ENCODE measurements at places on chromosomes 12 and 14.

DNA sequence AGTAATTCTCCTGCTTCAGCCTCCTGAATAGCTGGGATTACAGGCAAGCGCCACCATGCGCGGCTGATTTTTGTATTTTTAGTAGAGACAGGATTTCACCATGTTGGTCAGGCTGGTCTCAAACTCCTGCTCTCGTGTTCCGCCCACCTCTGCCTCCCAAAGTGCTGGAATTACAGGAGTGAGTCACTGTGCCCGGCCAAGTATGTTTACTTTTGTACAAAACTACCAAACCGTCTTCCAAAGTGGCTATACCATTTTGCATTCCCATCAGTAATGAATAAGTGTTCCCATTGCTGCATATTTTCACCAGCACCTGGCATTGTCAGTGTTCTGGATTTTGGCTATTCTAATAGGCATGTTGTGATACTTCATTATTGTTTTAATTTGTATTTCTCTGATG lies 8.4 kb upstream of the KRT6A start:
- no peak for DNase-seq

GRCh38 chr14:30756594-30756993 lies 117.8 kb upstream of the COCH start:
- no peak for DNase-seq

- DNase-seq = no peak
Measured at GRCh38 chr14:70881549-70882177, 25.6 kb upstream of the PCNX1 start.

GRCh38 chr14:70871863-70872677 lies 35.2 kb upstream of the PCNX1 start:
- no peak for DNase-seq

- DNase-seq = peak; percentile 96
Measured at GRCh38 chr12:58313091-58313855, 371.9 kb downstream of the ATP23 start.

GRCh38 chr12:111384596-111384995 lies 15.7 kb upstream of the PHETA1 start:
- no peak for DNase-seq

- DNase-seq = no peak
Measured at GRCh38 chr14:27886256-27886655, 880.3 kb upstream of the FOXG1 start.

DNA sequence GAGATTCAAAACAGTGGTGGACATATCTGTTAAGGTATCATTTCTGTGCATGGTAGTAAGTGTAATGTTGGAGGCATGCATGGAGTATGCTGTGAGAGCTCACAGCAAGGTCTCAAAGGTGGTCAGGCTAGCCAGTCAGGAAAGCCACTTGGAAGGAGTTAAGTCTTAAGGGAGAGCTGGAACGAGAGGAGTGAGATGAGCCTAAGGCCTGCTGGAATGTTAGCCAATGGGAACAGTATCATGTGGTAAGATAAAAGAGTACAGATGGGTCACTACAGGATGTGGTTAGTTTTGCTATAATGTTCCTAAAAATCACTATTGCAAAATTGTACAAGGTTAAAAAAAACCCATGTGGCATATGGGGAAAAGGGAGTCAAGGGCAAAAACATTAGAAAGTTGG lies 311.7 kb upstream of the E2F7 start:
- DNase-seq = peak; percentile 53

DNA sequence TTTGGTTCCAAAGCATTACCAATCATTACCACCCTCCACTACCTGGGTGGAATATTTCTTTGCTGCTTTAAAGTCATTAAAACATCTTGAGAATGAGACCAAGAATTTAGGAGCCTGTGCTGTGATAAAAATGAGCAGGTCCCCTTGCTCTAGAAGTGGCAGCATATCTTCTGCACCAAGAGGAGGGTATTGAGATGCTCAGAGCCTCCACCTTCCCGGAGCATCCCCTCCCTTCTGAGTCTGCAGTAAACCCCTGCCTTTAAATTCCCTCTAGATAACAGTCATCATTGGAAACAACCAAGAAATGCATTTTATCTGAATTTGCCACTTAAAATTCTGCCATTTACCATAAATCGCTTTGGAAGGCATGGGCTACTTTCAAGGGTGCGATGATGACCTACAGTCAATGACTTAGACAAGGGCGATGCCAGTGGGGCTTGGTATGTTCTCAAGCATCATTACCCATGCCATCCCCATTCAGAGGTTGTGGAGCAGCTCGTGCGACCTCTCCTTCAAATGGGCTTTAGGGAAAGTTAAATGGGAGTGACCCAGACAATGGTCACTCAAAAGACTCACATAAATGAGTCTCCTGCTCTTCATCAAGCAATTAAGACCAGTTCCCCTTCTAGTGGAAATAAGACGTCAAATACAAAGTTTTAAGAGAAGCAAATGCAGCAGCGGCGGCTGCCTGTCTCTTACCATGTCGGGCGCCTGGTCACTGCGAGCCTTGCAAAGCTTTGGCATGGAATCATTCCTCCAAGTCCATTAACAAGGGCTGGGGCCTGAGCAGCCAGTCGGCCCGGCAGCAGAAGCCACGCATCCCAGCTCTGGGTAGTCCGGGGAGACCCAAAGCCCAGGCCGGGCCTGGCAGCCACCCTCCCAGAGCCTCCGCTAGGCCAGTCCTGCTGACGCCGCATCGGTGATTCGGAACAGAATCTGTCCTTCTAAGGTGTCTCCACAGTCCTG lies 334.5 kb downstream of the TMEM121 start:
- DNase-seq = no peak

- DNase-seq = no peak
Measured at GRCh38 chr14:54219261-54220070, 177.3 kb upstream of the CDKN3 start.

DNA sequence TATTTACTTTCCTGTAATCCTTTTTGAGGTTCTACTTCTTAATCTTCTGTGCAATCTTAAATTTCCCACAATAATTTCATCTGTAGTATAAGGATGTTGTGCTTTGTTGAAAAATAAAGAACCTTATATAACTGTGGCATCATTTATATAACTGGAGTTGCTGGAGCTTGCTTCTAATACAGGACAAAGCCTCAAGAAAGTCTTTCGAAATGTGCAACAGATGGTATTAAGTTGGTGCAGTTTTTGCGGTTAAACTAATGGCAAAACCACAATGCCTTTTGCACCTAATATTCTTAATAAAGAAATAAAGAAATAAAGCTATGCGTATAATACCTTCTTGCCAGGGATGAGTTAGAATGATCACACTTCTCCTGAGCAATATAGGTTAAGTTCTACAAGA lies 180.0 kb downstream of the KITLG start:
- no peak for DNase-seq

GRCh38 chr12:22409377-22410164 lies 75.1 kb upstream of the ST8SIA1 start:
- no peak for DNase-seq

DNA sequence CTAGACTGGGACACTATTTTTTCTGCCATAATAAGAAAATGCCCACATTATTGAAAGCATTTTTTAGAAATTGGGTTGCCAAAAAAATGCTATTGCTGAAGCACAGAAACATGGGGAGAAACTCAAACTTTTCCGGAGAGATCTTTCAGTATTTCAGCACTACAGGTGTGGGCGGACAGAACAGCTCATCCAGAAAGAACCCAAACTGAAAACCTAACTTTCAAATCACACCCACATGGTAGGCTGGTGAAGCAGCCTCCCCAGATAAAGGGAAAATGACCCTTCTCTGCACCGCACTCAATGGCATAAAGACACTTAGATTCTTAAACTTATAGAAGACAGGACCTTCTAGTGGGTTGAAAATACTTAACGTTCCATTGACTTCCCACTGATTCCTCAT lies 62.3 kb upstream of the TMPO start:
- no peak for DNase-seq

GRCh38 chr14:69870613-69871012 lies 8.6 kb upstream of the SMOC1 start:
- DNase-seq = no peak

GRCh38 chr12:111840807-111841206 lies 1.2 kb upstream of the MAPKAPK5 start:
- no peak for DNase-seq

GRCh38 chr12:54479421-54479820 lies 6.0 kb upstream of the GTSF1 start:
- DNase-seq = peak; percentile 82
